ENCODE measurements at places on chromosomes 1 and 21.

DNA sequence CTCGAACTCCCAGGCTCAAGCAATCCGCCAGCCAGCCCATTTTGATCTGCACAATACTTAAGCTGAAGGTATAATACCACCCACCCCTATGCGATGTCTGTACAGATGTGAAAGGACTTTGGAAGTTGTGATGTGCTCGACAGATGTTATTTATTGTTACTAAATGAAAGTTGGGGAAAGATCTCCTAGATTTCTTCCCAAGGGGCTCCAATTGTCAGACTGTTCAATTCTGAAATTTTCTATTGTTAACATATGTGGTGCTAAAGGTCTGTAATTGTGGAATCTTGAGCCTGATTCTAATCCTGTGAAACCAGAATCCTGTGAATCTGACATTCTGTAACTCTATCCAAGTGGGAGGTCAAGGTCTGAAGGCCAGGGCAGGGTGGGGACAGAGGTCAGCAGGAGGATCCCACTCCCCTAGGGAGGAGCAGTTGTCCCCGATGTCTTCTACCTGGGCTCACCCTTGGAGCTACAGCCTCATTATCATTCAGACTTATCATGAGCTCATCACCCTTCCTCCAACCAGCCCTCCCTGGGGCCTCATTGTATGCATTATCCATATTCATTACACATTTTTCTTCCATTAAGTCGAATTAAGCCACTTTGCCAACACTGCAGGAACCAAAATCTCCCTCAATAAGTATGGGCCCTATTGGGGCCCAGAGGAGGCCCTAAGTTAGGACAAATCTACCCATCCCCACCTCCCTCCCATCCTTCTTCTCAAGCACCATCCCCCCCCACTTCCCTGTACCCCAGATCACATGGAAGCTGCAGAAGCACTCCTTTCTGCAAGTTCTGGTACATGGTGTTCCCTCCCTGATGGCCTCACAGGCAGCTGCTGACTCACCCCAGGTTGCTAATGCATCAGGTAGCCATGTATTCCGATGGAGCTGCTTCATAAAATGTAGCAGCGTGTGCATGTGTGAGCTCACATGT, 32.3 kb downstream of the SHISAL2A start:
- DNase-seq = no peak

GRCh38 chr1:224264321-224264720, 65.7 kb downstream of the NVL start:
- no peak for DNase-seq

- DNase-seq = no peak
Observed at GRCh38 chr21:40751221-40751620, 95.7 kb downstream of the DSCAM start.

- peak; percentile 21 for DNase-seq
Observed at GRCh38 chr1:66364578-66365391, 169.2 kb upstream of the SGIP1 start.

DNA sequence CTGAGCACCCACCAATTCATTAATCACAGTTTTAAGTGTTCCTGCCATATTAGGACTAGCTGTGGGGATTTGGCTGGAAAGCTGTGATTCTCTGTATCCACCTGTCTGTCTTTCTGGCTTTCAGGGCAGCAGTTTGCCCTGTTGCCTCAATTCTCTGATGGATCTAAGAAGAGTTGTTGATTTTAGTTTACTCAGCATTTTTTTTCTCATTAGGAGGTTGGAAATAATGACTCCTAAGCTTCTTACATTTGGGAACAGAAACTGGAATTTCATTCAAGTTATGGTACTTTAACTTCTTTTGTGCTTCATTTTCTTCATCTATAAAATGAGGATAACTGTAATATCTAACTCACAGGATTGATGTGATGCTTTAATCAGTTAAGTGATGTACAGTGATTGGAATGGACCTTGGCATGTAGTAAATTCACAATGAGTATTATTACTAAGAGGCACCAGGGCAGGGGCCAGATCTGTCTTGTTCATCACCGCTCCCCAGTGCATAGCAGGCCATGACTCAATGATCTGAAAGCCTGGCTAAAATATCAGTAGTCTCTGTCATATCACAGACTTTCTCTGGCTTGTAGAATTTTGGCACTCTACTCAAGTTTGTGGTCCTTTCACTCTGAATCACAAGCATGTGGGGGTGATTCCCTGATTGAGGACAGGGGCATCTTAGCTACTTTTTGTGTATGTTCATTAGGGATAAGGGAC, 51.4 kb upstream of the GREM2 start:
- peak; percentile 87 for DNase-seq

DNA sequence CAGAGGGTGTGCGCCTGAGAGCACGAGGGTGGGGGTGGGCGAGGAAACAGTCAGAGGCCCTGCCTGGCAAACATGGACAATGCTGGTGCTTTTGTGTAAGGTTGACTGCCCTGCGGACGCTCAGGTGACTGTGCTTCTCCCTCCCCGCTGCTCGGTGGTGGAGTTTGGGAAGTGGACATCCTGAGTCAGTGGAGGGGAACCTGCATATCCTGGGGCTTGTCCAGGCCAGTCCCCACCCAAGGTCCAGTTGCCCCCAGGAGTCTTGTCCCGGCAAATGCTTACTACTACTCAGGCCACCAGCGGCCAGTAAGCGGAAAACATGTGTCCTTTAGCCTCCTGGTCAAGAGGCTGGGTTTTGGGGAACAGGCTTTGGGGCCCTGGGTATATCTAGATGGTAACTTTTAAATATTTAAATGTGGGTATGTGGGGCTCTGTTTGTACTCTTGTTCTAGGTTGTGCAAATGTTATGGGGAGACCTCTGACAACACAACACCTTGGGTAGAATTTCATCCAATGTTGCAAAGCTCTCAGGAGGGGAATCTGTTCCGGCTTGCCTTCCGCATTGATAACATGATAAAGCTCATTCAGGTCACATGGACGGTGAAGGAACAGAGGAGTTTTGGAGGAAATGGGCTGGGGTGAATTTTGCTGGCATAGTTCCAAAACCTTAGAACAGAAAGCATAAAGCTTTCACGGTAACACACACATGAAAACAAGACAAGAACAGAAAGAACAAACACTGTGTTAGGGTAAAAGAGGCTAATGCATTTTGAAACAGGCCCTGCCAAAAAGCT, 364.9 kb downstream of the PRDM2 start:
- no peak for DNase-seq

GRCh38 chr1:150979092-150980056, 2.7 kb upstream of the ANXA9 start:
- DNase-seq = peak; percentile 91

GRCh38 chr1:115224636-115225035, 113.4 kb downstream of the NGF start:
- DNase-seq = no peak

GRCh38 chr1:10778640-10779039, 17.8 kb downstream of the CASZ1 start:
- DNase-seq = no peak

GRCh38 chr1:5913876-5914275, 78.3 kb downstream of the NPHP4 start:
- DNase-seq = no peak

DNA sequence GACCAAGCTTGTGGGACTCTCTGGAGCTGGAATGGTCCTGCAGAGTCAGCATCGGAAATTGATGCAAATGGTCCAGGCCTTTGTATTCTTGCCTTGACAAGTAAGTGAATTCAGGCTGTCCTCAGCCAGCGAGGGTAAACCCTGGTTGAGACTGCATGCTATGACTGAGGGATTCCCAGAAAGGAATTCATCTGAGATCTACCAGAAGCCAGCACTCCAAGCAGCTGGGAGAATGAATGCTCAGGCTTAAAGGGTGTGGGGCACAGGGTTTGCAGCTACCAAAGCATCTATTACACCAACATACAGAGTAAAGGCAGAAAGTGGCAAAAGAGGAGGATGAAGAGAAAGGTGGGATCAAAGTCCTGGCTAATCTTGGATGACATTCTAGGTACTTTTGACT, 257.0 kb upstream of the LYPLAL1 start:
- no peak for DNase-seq

DNA sequence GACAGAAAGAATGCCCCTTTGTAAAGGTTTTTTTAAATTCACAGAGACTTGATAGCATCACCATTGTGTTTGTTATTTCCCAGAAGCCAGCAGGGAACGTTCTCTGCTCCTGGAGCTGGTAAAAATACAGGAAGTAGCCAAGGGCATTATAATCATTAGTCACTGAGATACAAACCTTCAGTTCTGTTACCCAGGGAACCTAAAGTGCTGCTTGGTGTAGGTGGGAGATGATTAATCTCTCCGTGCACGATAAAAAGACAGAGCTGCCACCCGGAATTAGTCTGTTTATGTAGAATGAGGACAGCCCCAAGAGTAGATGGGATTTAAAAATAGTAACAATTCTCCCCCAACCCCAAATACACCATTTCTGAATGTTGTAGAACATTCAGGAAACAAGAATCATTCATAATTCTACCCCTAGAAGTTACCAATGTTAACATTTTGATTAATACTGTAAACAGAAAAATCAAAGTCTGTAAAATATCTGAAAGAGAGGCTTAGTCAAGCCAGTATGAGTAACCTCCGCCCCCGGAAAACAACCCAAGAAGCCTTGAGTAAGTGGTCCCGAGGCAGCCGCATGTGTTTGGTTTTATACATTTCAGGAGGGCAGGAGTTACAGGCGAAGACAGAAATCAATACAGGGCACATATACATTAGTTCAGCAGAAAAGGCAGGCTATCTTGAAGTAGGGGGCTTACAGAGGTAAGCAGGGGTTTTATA, 45.3 kb upstream of the CTBS start:
- peak; percentile 65 for DNase-seq

- DNase-seq = no peak
Observed at GRCh38 chr1:227559926-227560325, 3.4 kb upstream of the ZNF678 start.

GRCh38 chr1:4526747-4527146, 127.7 kb upstream of the AJAP1 start:
- no peak for DNase-seq

DNA sequence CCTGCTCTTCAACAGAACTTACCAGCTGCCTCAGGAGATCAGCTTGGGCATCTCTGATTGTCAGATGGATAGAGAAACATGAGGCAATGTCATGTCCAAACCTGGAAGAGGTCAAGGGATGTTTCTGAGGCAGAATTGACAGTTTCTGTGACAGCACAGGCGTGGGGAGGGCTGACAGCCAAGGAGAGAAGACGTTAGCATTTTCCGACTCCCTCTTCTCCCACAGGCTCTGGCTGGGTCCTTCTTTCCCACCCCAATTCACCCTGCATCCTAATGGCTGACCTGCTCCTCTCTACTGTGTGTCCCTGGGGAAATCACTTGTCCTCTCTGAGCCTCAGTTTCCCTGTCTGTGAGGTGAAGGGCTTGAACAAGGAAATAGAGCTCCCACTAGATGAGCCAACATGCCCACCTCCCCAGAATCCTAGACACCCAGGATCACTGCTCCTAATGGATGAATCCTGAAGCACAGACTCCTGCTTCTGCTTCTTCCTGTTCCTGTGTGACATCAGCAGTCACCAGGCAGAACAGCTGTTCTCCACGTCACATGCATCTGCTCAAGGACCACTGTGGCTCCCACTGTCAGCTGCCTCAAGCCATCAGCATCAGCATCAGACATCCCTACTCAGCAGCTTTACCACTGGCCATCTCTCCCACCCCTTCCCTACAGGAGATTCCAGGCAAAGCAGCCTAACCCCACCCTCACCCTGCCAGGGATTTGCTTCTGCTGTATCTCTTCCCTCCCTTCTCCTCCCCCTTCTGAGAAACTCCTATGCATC, 408.0 kb downstream of the MATN1 start:
- DNase-seq = no peak

- DNase-seq = no peak
Observed at GRCh38 chr1:228009116-228009827, 2.5 kb downstream of the WNT3A start.

GRCh38 chr1:180927348-180927747, 14.7 kb downstream of the KIAA1614 start:
- no peak for DNase-seq

- DNase-seq = peak; percentile 44
Observed at GRCh38 chr1:34176830-34177603, at the start of gene C1orf94. Gene C1orf94, plus strand, starts transcription at chr1:34176907. Its CDS starts 883 bp downstream, at chr1:34177790.

- no peak for DNase-seq
Observed at GRCh38 chr1:169681140-169681539, 30.3 kb downstream of the SELL start.

- peak; percentile 71 for DNase-seq
Observed at GRCh38 chr21:29155118-29155932, 24.9 kb downstream of the MAP3K7CL start.

GRCh38 chr1:209783386-209783785, 973 bp downstream of the C1orf74 start:
- no peak for DNase-seq

GRCh38 chr1:93758842-93759515, 77.3 kb upstream of the BCAR3 start:
- no peak for DNase-seq

- peak; percentile 70 for DNase-seq
Observed at GRCh38 chr1:23478896-23479665, 4.9 kb downstream of the ASAP3 start.

GRCh38 chr1:186139115-186139514, 235.9 kb downstream of the TPR start:
- DNase-seq = no peak

DNA sequence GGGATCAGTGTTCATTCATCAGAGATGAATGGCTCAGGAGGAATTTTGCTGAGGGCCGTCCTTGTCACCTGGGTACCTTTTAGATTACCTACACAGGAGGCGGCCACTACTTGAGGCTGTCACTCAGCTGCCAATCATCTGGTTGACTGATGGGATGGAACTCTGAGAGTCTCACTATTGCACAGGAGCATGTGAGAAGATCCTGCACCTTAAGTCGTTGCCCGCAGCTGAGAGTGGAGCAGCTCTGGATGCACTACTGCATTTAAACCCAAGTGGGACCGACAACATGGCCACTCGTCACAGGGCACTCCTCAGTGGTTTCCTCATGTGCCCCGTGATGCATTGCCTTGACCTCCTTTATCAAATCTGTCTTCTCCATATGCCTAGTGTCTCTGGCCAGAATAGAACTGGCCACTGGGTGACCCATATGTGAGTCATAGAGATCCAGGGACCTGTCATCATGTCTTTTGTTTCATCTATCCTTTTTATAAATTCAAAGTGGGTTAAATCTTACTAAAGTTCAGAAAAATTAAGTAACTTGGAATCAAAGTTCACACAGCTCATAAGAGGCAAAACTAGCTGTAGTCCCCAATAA, 165.5 kb downstream of the ZSCAN20 start:
- peak; percentile 39 for DNase-seq

DNA sequence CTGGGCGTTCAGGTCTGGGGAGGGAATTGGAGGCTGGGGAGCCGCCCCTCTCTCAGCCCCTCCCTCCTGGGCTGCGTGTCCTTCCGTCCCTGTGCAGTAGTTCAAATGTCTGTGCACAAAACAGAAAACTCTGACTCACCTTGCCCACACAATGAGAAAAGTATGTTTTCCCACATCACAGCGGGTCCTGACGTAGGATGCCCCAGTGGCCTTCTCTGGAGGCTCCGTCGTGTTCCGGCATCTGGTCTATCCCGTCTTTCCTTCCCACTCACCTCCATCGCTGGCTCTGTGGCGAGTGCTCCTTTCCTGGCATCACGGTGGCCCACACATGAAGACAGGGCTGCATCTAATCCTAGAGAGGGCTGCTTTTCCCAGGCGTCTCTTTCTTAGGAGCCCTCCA, 224.0 kb downstream of the KAZN start:
- no peak for DNase-seq

GRCh38 chr1:14672005-14672404, 73.5 kb downstream of the KAZN start:
- no peak for DNase-seq

All from AG20443 (cell line).